ENCODE measurements at places on chromosomes 11 and 22. TPM values are rescaled to one million over a fixed set of nuclear protein-coding genes. Genes with fewer than 3 reads are reported as not detected.

DNA sequence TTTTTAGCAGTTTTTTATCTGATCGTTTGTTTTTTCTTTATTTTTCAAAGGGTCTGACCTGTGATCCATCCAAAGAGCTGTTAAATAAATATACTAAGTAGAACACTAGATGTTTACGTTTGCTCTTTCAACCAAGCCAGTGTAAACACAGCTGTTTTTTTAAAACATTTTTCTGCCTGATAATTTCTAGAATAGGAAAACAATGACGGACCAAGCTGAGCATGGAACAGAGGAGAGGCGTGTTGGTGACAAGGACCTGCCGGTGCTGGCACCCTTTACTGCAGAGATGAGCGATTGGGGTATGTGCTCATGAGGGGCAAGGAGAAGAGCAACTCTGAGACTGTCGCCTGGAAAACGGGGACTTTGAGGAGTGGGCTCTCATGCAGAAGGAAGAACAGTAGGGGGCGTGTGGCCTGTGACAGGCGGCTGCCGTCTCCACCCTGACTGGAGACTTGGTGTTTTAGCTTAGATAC is 28.6 kb upstream of the PANX2 start:
- no peak for DNase-seq

The DDTL gene
- total RNA-seq = not detected

- DNase-seq = no peak
Measured at GRCh38 chr11:105789579-105790420, 179.9 kb downstream of the GRIA4 start.

The OR4A16 gene
- total RNA-seq = not detected

DNA sequence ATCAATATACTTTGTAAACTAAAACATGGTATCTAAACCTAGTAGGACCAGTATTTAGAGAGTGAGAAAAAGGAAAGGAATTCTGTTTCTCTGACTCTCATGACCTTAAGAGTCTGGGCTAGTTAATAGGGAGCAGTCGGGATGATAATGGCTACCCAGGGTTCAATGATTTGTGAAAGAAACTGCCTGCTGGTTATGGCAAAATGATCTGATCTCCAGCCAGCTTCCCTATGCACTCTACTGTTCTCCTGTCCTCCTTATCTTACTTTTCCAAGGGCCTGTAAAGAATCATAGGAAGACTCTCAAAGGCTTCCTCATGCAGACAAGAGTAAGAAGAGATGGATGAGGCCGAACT is 193.1 kb upstream of the PITPNB start:
- no peak for DNase-seq

DNA sequence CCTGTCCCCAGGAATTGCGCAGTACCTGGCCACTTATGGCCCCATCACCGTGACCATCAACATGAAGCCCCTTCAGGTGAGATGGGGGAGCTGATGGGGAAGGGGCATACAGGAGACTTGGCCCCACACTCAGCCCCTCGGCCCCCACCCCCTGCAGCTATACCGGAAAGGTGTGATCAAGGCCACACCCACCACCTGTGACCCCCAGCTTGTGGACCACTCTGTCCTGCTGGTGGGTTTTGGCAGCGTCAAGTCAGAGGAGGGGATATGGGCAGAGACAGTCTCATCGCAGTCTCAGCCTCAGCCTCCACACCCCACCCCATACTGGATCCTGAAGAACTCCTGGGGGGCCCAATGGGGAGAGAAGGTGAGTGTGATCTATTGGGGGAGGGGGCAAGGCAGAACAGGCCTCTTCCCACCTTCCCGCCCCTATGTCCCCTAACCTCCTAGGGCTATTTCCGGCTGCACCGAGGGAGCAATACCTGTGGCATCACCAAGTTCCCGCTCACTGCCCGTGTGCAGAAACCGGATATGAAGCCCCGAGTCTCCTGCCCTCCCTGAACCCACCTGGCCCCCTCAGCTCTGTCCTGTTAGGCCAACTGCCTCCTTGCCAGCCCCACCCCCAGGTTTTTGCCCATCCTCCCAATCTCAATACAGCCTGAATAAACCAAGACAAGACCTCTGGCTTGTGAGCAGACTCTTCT is 3.6 kb downstream of the CTSW start:
- no peak for DNase-seq

DNA sequence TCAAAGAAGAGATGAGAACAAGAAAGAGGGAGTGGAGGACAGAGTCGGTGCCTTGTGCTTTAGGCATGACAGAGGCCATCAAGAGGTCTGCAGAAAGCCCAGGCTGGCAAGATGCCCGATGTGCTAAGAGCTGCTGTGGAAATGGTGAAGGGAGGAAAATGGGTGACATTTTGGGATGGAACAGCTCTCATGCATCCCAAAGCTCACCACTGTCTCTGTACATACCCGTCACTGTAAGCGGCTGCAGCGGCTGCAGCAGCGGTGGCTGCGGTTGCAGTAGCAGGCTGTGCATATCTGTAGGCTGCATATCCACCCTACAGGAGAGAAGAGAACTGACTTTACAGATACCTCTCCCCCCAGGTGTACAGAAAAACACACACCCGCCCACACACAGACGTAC is 28.6 kb downstream of the APOL5 start:
- DNase-seq = no peak

The CCDC88B gene
- 0.71 TPM for total RNA-seq

The TBX10 gene
- total RNA-seq = not detected

DNA sequence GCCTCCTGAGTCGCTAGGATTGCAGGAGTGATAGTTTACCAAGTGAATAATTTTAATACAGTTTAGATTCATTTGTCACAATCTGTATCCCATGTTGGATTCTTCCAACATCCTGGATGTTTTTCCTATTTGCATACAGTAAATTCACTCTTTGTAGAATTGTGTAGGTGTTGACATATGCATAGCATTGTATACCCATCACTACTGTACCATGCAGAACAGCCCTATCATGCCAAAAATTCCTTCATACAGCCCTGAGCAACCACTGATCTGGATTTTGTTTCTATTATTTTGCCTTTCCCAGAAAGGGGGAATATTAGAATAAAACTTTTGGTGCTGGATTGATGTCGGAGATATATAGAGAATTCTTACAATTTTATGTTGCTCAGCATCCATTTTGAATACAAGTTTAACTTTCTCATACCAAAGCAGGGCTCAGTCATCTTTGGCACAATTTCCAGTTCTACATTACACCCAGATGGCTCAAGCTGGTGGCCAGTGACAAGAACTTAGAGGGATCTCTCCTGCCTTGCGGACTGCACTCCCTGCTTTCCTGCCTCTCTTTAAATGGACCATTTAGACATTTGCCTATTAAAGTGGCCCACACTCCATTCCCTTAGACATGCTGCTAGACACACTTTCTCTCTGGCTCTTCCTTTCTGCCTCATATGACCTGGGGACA is 45.4 kb upstream of the CFAP300 start:
- no peak for DNase-seq

DNA sequence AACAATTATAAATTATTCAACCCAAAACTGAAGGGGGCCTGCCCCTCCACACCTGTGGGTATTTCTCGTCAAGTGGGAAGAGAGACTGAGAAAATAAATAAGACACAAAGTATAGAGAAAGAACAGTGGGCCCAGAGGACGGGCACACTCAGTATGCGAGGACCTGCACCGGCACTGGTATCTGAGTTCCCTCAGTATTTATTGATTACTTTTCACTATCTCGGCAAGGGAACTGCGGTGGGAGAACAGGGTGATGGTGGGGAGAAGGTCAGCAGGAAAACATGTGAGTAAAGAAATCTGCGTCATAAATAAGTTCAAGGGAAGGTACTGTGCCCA is 3.2 kb downstream of the C11orf54 start:
- no peak for DNase-seq

GRCh38 chr22:44328762-44329161 is 16.0 kb upstream of the SHISAL1 start:
- DNase-seq = no peak

DNA sequence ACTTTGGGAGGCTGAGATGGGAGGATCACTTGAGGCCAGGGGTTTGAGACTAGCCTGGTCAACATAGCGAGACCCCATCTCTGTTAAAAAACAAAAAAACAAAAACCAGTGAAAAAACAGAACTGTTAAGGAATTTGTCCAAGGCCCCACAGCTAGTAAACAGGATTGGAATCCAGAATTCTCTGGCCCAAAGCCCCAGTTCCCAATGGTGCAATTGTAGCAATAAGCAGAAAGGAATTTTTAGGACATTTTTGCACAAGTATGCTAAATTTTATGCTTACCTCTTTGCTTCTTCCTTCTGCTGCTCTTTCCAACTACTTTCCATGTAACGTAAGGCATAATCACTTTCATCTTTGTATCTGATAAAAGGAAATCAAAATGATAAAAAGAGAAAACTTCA is 11.6 kb downstream of the MISFA start:
- DNase-seq = no peak

GRCh38 chr11:77055101-77055561 is 11.6 kb upstream of the CAPN5 start:
- no peak for DNase-seq

The ACR gene
- not detected for total RNA-seq

GRCh38 chr11:96188243-96189006 is 154.6 kb downstream of the MAML2 start:
- peak; percentile 76 for DNase-seq

DNA sequence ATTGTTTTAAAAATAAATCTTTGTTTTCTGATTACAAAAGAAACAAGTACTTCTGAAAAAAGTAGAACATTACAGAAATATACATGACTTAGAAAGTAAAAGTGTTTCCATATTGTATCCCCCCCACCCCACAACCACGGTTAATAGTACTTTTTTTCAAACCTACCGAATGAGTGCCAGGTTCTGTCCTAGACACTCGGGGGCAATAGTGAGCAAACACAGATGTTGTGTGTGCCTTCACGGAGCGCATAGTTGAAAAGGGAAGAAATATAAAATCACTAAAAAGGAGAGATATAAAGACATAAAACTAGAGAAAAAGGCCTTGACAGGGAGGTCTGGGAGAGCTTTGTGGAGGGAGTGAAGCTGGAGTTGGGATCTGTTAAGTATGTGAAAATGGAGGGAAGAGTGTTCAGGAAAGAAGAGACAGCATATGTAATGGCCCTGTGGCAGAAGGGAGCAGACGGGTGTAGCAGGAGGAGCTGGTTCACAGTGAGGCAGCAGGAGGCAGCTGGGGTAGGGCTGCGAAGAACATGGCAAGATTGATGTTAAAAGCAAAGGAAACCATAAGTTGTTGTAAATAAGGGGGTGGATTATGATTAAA is 42.1 kb upstream of the ALX4 start:
- DNase-seq = no peak

The PANX2 gene
- total RNA-seq = not detected
